ENCODE measurements at places on chromosomes 2 and 18. TPM values are rescaled to one million over a fixed set of nuclear protein-coding genes. Genes with fewer than 3 reads are reported as not detected.

GRCh38 chr2:223442847-223443246 is 159.3 kb downstream of the SCG2 start:
- no peak for DNase-seq

GRCh38 chr2:149568138-149568537 is 19.4 kb downstream of the MMADHC start:
- DNase-seq: no peak

GRCh38 chr2:234240917-234241316 is 190.4 kb downstream of the SPP2 start:
- no peak for DNase-seq

- DNase-seq: no peak
Observed at GRCh38 chr2:162581959-162582798, 238.2 kb downstream of the GCA start.

The EPB41L3 gene
- total RNA-seq: 61.2 TPM

The RUFY4 gene
- not detected for total RNA-seq

The IGFBP5 gene
- total RNA-seq: 60.9 TPM

The DYNAP gene
- total RNA-seq: not detected

The GPR45 gene
- 1.5 TPM for total RNA-seq

The ARL4C gene
- total RNA-seq: 17.5 TPM
